ENCODE measurements at places on chromosomes 11 and 22.

DNA sequence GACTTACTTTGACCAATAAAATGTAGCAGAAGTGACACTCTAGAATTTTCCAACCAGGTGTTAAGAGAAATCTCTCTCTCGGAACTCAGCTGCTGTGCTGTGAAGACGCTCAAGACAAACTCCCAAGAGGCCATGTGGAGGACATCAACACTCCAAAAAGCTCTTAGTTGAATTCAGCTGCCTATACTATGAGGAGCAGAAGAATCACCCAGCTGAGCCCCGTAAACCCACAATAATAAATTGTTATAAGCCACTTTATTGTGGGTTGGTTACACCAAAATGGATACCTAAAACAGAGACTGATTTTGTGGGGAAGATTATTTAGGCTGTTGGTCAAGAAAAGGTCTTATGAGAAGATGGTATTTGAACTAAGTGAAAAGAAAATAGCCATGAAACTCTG lies 44.1 kb upstream of the FSHB start:
- no peak for DNase-seq

GRCh38 chr11:2527621-2528291 lies 82.9 kb downstream of the KCNQ1 start:
- no peak for DNase-seq

- no peak for DNase-seq
These were observed 6.0 kb upstream of the OR5B21 start for GRCh38 chr11:58513747-58514367.

- DNase-seq = no peak
These were observed 67.1 kb upstream of the WNT7B start for GRCh38 chr22:46043816-46044620.

DNA sequence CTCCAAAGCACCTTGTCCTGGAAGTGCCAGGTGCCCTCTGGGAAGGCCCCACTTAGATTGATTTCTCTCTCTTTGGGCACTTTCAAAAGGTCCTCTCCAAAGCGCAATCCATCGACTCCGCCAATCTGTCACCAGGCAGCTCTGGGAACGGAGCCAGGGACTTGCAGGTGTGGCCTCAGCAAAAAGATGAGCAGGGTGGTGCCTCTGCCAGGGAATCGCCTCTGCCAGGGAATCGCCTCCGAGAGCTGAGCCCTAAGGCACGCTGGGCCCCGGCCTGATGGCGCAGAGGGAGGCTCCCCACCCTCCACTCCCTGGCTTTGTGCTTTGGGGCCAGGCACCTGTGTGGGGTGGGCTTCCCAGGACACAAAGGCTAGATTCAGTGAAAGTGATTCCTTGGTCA lies 1391.3 kb downstream of the TBC1D22A start:
- no peak for DNase-seq

- no peak for DNase-seq
These were observed 70.7 kb downstream of the ANO5 start for GRCh38 chr11:22263613-22264012.

DNA sequence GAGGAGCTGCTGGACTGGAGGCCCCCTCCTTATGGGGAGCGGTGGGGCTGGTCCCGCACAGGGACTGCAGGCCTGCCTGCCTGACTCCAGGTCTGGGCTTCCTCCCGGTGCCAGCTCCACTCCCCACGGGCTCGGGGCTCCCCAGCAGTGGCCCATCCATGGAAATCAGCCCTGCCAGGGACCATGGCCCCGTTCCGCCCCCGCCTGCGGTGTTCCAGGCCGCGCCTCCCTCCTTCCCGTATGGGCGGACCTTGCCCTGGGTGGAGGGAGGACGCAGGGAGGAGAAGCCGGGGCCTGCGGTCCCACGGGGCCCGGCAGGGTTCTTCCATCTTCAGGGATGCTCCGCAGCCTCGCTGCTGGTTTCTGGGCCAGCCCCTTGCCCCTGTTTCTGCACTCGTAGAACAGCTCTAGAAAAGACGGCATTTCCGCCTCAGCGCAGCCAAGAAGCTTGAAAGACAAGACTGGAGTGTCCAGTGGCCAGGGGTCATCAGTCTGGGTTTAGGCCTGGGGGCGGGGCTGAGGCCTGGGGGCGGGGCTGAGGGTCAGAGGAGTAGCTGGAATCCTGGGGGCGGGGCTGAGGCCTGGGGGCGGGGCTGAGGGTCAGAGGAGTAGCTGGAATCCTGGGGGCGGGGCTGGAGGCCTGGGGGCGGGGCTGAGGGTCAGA lies 1330.6 kb downstream of the BRD1 start:
- no peak for DNase-seq

DNA sequence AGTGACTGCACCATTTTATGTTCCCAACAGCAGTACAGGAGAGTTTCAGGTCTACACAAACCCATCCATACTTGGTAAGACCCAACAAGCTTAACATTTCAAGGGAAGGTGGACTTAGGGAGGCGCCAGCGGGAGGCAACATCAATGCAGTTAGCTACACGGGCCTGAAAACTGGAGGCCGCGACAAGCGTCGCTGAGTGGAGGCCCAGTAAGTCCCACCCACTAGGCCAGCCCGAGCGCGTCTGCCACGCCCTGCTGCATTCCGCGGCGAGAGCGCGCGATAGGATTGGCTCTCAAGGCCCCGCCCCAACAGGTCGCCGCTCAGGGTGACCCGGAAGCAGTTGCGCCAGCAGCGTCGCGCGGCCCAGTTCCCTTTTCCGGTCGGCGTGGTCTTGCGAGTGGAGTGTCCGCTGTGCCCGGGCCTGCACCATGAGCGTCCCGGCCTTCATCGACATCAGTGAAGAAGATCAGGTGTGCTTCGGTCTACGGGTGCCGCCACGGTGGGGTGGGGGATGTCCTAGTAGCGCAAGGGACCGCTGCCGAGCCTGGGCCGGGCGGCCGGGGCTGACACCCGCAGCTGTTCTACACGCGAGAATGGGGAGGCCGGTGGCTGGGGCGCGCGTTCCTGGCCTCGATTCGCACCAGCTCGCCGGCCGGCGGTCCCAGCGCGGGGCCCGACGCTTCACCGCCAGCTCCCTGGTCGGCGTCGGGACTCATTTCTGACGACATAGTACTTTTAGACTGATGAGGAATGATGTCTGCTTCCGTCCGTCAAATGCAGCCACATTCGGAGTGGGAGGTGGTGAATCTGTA lies at the start of gene EIF3M:
Gene EIF3M, plus strand, starts transcription at position 373 of the 813 bp plus-strand sequence. Its CDS starts 57 bp downstream, at position 430.
- DNase-seq = peak; percentile 96

GRCh38 chr11:106331176-106331575 lies 253.7 kb downstream of the AASDHPPT start:
- no peak for DNase-seq

- no peak for DNase-seq
These were observed 270.5 kb upstream of the B3GAT1 start for GRCh38 chr11:134682577-134682976.

DNA sequence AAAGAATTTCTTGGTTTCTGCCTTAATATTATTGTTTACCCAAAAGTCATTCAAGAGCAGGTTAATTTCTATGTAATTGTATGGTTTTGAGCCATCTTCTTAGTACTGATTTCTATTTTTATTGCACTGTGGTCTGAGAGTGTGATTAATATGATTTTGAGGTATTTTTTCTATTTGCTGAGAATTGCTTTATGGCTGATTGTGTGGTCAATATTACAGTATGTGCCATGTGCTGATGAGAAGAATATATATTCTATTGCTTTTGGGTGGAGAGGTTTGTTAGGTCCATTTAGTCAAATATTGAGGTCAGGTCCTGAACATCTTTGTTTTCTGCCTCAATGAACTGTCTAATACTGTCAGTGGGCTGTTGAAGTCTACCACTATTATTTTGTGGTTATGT lies 20.7 kb upstream of the RAB38 start:
- DNase-seq = no peak

DNA sequence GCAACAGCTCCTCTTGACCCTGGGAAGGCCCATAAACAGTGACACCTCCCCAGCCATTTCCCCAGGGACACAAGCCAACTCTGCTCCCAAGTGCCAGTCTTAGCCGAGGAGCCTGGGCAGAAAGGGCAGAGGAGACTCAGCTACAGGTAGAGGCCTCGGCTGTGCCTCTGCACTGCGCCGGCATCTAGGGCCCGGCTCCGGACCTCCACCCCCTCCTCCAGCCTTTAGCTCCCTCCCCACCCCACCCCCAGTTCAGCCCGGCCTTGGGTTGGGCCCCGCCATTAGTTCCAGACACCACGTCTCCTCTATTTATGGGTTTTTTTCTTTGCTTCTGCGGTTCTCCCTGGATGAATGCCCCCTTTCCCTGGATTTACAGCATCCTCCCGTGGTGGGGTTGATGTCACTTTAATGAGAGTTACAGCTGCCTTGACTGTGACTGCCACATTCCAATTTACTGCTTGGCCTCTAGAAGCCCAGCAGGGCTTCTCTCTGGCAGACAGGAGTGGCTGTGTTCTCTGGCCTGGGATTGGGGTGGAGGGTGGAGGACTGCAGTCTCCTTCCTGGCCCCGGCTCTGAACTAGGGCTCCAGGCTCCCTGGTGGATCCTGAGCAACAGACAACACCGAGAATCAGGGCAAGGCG lies 13.5 kb upstream of the OAF start:
- DNase-seq = no peak

DNA sequence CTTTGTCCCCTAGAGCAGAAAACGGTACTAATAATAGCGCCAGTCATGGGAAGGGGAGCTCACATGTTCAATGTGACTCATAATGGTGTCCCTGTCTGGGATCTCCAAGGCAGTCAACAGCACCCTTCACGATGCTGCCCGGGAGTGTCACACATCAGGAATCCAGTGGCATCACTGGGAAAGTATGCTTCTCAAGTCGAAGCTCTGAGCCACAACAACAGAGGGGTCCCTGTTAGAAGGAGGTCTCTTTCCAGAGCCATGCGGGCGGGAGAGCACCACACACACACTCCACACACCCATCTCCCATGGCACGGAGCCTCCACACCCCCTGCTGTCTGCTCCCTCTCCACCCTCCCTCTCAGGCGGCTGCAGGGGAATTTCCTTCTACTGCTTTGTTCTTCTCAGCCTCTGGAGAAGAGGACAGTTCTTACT lies 119.7 kb downstream of the ETS1 start:
- no peak for DNase-seq

DNA sequence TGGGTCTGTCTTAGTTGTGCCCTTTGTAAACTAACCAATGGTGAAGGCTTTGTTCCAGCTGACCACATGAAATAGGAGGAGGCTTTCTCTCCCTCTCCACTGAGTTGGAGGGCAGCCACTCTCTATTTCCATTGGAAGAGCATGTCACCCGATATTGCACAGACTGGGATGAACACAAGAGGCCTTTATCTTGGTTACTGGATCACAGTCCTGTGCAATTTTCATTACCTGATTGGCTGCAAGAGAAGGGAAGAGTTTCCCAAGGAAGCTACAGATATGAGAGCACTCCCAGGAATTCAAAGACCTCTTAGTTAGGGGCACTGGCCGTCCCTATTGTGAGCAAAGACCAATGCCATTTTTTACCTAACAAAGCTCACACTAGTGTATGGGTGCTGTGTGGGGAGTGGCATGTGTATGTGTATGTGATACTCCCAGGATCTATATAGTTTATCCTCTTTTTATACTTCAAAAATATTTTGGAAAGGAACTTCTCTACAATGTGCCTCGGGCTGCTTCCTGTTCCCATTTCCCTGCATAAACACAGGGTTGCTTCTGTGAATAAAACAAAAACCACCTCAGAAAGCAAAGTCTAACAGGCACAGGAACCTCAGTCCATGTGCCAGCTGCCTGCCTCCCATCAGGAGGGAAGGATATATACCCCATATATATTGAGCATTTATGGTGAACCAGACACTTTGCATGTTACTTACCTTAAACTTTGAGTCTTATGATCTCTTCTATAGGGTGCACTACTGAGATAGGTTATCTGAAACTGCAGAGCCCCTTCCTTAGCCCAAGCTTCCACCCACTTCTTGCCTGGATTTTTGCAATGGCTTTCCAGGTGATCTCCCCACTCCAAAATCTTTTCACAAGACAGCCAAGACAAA lies 126.5 kb downstream of the RASSF10 start:
- no peak for DNase-seq

DNA sequence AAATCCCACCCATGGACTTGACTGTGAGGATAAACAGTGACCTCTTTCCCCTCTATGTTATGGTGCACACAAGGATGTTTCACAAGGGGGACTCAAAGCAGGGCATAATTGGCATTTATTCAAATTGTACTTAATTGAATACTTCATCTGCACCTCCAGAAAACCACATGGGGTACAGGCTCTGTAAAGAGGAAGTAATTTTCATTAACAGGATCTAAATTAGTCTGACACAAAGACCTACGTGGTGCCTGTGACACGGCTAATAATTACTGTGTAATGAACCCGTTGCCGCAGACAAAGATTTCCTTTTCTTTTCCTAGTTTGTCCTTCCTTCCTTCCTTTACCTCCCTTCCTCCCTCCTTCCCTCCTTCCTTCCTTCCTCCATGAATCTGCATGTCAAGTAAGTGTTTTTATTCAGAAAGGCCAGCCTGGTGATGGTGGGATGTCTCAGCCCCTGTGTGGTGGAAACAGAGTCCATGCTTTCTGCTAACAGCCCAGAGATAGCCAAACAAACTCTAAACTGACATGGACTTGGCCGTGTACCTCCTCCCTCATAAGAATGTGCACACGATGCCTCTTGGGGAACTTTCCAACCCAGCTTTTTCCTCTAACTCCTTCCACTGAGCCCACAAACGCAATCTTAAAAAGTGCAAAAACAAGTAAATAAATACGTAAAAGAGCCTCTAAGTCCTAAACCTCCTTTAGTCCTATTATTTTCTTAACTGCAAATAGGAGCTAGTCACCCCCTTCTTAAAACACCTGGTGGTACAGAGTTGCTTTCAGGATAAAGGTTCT lies 118.8 kb downstream of the INSC start:
- no peak for DNase-seq

DNA sequence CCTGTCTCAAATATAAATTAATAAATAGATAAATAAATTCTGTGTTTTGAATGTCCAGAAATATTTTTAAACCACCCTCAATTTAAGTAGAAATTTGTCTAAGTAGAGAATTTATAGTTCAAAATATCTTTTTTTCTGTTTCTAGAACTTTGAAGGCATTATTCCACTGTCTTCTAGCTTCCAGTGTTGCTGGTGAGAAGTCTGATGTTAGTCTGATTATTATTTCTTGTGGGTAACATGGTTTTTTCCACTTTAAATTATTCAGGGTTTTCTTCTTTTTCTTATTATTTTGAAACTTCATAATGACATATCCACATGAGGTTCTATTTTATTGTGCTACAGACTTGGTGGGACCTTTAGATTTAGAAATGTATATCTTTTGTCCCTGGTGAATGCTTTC lies 46.4 kb upstream of the HEPHL1 start:
- DNase-seq = no peak

- no peak for DNase-seq
These were observed 129.3 kb upstream of the B3GAT1 start for GRCh38 chr11:134541355-134541754.

DNA sequence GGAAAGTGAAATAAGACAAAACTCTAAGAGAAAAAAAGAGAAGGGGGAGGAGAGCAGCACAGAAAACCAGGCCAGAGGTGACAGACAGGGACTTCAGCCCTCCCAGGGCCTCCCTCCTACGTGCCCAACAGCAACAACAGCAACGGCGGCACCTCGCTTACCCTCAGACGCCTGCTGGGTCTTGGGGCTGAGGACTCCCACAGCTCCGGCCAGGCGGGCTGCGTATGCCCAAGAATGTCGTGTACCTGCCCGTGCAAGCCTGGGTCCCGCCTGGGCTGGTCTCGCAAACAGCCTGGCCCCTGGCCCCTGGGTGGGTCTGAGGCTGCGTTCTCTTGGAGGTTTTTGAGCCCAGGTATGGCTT lies 30.5 kb downstream of the ARAP1 start:
- peak; percentile 64 for DNase-seq
